Activated CD4-positive, CD25-positive, alpha-beta regulatory T cell (primary cell): ENCODE measurements at places on chromosomes 3 and 15.

GRCh38 chr3:50264383-50264963, 4.5 kb upstream of the SEMA3B start:
- no peak for DNase-seq

DNA sequence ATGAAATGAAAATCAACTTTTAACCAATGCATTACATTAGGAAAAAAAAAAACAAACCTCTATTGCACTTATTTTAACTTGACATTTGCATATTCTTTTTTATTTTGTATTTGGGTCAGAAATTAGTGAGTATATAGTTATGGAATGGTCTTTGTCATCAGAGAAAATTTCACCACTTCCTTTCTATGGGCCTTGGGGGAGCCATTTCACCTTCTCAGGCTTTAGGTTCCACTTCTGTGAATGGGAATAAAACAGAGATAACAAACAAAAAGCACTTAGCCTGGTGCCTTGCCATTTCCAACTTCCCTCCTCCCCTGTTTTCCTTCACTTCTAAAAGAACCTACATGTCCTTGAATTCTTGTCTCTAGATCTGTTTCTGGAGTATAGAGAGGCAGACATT, 168.0 kb upstream of the STT3B start:
- DNase-seq = no peak

DNA sequence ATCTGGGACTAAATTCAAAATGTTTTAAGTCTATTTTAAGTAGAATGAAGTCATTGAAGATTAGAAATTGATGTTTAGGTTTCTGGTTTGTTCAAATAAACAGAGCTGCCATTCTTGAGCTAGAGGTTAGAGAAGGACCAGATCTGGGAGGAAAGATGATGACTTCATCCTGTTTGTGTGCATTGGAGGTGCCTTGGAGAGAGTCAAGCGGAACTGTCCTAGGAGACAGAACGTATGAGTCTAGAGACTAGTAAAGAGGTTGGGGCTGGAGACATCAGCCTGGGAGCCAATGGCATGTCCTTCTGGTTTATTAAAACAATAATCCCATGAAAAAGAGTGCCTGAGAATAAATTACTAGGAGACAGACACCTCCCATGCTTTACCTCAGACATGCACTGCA, 303.4 kb downstream of the KBTBD8 start:
- DNase-seq = no peak

DNA sequence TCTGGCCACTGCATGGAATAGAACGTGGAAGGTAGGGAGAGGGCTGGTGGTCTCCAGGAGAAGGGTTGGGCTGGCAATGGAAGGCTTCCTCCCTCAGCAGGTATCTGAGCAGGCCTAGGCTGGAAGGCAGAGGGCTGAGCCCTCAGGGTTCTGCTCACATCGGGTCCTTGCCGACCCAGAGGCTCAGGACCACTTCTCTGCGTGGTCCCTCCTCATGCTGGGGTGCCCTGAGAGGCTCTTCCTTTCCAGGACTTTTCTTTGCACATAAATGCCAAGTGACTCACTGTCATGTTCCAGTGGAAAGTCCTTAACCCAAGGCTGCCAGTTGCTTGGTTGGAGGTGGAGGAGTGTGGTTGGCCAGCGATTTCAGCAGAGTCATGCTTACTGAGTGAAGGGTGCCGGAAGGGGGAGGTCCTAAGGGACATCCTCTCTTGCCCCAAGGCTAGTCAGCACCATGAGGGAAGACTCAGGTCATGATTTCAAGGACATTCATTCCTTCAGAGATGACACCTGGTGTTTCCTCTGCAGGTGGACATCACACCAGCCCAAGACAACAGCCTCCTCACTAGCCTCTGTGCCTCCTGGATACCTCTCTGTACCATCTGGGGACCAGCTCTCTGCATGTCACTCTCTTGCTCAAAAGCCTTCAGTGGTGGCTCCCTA, 8.2 kb downstream of the SLC6A6 start:
- no peak for DNase-seq

- DNase-seq = no peak
Measured at GRCh38 chr15:39336926-39337325, 244.0 kb upstream of the THBS1 start.

- no peak for DNase-seq
Measured at GRCh38 chr3:15496341-15496664, 25.2 kb downstream of the COLQ start.

DNA sequence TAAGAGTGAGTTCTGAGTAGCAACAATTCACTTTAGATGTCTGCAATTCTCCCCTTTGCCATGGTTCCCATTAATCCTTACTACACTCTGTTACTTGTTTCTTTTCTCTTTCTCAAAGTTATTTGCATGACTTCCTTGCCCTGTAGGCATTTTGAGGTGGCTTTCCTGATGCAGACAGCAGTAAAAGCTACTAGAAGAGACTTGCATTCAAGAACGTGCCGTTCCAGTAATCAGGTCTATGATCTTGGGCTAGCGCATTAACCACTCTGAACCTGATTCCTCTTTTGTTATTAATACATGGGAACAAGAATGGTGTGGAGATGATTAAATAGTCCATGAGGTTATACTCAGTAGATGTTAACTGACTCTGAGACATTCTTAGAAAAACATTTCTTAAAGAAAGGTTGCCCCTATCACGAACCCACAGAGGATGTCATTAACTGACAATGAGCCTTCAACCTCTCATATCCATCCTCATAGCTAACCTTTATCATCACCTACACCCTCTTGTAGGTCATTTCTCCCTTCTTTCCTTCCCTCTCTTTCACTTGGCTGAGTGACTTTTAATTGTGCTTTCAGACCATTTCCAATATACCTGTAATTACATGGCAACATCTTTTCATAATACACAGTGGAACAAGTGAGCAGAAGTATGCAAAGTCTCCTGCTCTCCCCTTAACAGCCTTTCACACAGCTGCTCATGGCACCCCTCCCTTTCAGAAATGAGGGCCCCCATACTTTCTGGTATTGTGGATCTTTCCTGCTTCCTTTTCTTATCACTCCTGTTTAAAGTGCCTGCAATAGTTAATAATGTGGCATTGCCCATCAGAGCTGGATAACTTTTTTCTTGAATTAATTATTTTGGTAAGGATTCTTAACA, 175.9 kb downstream of the CHST2 start:
- DNase-seq = no peak

GRCh38 chr3:143482106-143483088, 362.8 kb downstream of the CHST2 start:
- DNase-seq = no peak

DNA sequence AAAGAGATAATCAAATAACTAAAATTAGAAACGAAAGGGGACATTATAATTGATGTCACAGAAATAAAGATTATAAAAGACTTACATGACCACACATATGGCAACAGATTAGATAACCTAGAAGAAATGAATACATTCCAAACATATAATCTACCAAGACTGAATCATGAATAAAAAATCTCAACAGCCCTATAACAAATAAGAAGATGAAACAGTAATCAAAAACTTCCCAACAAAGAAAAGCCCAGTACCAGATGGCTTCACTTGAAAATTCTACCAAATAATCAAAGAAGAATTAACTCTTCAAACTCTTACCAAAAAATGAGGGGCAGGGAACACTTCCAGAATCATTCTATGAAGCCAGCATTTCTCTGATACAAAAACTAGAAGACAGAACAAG, 11.8 kb downstream of the TOP2B start:
- DNase-seq = no peak

GRCh38 chr3:83863380-83863779, 1095.4 kb upstream of the CADM2 start:
- no peak for DNase-seq

GRCh38 chr15:63905131-63905530, 71.4 kb upstream of the HERC1 start:
- no peak for DNase-seq

DNA sequence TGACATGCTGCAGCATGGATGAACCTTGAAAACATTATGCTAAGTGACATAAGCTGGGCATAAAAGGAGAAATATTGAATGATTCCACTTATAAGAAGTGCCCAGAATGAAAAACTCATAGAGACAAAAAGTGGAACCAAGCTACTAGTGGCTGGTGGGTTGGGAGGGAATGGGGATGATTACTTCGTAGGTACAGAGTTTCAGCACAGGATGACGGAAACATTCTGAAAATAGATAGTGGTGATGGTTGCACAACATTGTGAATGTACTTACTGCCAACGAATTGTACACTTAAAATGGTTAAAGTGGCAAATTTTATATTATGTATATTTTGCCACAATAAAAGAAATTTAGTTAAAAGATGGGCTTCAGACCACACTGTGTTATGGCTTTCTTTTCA, 93.6 kb downstream of the RPLP1 start:
- no peak for DNase-seq
